Activated naive CD8-positive, alpha-beta T cell treated with anti-CD3 and anti-CD28 coated beads, Interleukin-2, amount 50 U/mL, for 24 hours (primary cell): ENCODE measurements at places on chromosomes 11 and 22.

- H3K36me3 ChIP-seq: peaks cover 1% of the 10 kb centered on the region
- no peak within 1 kb of the TSS for H3K27ac ChIP-seq
- DNase-seq: peak; percentile 95
- peaks cover 12% of the 10 kb centered on the region for H3K27me3 ChIP-seq
- H3K4me3 ChIP-seq: no peak within 1 kb of the TSS
- H3K4me1 ChIP-seq: peaks cover 6% of the 10 kb centered on the region
These were observed at the start of gene USP47 for GRCh38 chr11:11841723-11842420. Gene USP47 (plus strand): TSS chr11:11841972. CDS start chr11:11842186, 214 bp downstream.

DNA sequence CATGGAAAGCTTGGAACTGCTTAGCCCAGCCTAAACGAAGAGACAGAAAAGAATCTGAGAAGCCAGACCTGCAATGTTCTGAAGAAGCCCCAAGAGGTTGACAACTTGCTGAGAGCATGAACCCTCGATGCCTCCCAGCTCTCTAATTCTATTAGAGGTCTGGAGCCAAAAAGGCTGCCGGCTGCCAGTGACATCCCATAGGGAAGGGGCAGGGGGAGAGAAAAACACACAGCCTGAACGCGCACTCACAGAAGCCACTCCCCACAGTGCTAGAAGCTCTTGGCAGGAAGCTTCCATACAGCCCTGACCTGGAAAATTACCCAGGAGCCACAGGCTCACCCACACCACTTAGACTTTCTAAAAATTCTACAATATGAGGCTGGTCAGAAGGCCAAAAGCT lies 18.3 kb downstream of the POLDIP3 start:
- no peak for DNase-seq
- no peak overlapping the region for H3K4me3 ChIP-seq
- H3K27ac ChIP-seq: no peak overlapping the region
- no peaks in the 10 kb centered on the region for H3K4me1 ChIP-seq

DNA sequence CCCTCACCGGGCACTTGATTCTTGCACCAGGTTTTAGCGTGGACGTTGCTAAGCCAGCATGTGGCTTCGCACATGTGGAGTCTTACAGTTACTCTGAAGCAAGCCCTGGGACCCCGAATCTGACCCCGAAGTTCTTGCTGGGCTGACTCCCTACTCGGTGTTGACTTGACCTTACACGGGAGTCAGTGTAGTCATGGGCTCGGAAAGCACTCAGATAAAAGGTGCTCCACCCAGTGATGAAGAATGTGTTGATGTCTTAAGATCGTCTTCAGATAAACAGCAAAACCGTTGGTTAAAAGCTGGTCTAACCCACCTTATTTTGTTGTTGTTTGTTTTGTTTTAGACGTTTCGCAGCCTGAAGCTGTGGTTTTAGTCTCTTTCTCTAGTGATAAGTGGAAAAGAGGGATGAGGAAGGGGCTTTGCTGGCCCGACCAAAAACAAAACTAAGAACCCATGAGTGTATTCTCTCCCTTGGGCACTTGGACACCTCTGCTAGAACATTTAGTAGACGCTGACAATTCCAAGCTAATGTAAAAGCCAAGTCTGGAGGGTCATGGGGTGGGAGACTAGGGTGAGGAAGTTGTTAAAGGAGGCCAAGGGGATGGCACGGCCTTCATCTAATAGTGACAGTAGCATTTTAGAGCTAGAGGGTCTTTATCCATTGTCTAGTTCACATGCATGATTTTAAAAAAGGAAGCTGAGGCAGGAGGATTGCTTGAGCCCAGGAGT lies 69.9 kb downstream of the BCR start:
- peaks cover 68% of the 10 kb centered on the region for H3K4me1 ChIP-seq
- no peaks in the 10 kb centered on the region for H3K27me3 ChIP-seq
- DNase-seq: no peak
- H3K4me3 ChIP-seq: no peak overlapping the region
- H3K36me3 ChIP-seq: peaks cover 5% of the 10 kb centered on the region

- H3K27ac ChIP-seq: no peak overlapping the region
- no peak for DNase-seq
- peaks cover 7% of the 10 kb centered on the region for H3K27me3 ChIP-seq
- H3K4me1 ChIP-seq: no peaks in the 10 kb centered on the region
- no peak overlapping the region for H3K4me3 ChIP-seq
- no peaks in the 10 kb centered on the region for H3K36me3 ChIP-seq
These were observed 37.9 kb downstream of the IZUMO1R start for GRCh38 chr11:94342250-94342649.

DNA sequence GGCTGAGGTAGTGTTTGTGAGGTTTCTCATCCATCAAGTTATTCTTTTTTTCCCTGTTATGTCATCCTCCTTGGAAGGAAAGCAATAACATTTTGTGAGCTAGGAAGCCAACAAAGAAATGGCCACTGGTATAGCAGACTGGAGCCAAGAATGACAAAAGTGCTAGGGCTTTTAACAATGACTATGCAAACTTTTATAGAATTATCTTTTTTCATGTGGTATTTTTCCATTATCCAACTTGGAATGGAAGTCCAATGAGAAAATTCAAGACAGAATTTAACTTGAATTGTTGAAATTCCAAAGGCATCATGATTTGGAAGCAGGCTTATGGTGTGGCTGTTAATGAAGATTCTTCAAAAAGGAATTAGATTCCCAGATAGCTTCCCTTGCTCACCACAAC lies 216.4 kb upstream of the PDGFD start:
- H3K4me1 ChIP-seq: no peaks in the 10 kb centered on the region
- DNase-seq: no peak
- H3K27ac ChIP-seq: no peak overlapping the region
- no peak overlapping the region for H3K4me3 ChIP-seq
- H3K27me3 ChIP-seq: no peaks in the 10 kb centered on the region

- H3K36me3 ChIP-seq: peaks cover 6% of the 10 kb centered on the region
- H3K4me1 ChIP-seq: peaks cover 22% of the 10 kb centered on the region
- no peak overlapping the region for H3K27ac ChIP-seq
These were observed 26.6 kb downstream of the BCR start for GRCh38 chr22:23206915-23207314.

DNA sequence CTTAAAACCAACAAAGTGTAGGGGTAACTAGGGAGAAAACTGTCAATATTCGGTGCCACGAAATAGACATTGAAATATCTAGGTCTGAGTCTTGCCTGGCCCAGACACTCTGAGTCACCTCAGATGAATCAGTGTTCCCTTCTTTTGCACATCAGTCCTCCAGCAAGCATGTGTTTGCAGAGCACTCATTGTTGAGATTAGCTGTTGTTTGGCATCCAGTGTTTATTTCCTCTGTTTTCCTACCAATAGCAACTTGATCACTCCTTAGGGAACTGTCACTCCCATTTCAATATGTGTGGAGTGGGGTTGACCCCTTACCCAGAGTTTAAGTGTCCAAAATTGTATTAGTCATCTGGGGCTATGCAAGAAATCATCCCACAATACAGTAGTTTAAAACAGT lies 4.7 kb upstream of the ASCC2 start:
- no peak overlapping the region for H3K27ac ChIP-seq
- no peaks in the 10 kb centered on the region for H3K36me3 ChIP-seq
- no peaks in the 10 kb centered on the region for H3K27me3 ChIP-seq
- H3K4me3 ChIP-seq: no peak overlapping the region

DNA sequence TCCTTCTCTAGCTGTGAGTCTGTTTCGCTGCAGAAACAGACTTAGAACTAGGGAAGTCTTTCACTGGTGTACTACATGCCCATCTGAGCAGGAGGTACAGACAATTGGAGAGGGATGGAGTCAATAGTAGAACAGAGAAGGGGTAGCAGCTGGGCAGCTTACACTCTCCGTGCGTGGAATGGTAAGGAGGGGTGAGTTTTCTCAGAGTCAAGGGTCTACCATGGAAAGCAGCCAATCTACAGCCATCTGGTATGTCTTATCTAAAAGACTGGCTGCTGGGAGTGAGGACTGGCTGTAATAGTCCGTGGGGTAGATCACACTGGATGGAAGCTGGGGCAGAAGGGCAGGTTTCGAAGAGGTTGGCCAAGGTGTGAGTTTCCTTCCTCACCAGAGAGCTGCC lies 137.3 kb upstream of the TENM4 start:
- no peak overlapping the region for H3K27ac ChIP-seq
- no peaks in the 10 kb centered on the region for H3K27me3 ChIP-seq
- H3K4me3 ChIP-seq: no peak overlapping the region
- H3K36me3 ChIP-seq: no peaks in the 10 kb centered on the region
- DNase-seq: no peak

DNA sequence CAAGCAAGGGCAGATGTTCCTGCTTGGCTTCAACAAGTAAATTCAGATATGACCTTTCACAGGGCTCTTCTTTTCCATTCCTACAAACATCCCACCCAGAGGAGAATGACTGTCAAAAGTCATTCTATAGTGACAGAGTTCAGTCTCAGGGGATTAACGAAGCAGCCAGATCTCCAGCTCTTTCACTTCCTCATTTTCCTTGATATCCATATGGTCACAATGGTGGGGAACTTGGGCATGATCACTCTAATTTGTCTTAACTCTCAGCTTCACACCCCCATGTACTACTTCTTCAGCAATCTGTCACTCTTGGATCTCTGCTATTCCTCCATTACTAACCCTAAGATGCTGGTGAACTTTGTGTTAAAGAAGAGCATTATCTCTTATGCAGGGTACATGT lies 15.0 kb upstream of the OR8B8 start:
- no peak overlapping the region for H3K4me3 ChIP-seq
- H3K36me3 ChIP-seq: no peaks in the 10 kb centered on the region
- H3K4me1 ChIP-seq: no peaks in the 10 kb centered on the region
- peaks cover 3% of the 10 kb centered on the region for H3K27me3 ChIP-seq
- H3K27ac ChIP-seq: no peak overlapping the region
- DNase-seq: no peak

DNA sequence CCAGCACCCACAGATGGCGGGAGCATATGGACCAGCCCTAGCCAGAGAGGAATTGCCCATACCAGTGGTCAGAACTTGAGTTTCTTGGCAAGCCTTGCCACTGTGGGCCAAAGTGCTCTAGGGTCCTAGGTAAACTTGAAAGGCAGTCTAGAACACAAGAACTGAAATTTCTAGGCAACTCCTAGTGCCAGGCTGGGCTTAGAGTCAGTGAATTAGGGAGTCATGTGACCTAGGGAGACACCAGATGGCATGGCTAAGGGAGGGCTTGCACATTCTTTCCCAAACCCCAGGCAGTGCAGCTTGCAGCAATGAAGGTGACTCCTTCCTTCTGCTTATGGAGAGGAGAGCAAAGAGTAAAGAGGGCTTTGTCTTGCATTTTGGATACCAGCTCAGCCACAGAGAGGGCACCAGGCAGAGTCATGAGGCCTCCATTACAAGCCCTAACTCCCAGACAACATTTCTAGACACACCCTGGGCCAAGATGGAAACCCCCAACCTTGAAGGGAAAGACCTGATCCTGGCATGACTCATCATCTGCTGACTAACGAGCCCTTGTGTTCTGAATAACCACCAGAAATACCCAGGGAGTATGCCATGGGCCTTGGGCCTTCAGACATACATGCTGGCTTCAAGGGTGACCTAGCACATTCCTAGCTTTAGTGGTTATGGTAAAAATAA lies 19.2 kb upstream of the OR56A3 start:
- no peak overlapping the region for H3K4me3 ChIP-seq
- H3K4me1 ChIP-seq: no peaks in the 10 kb centered on the region
- H3K27ac ChIP-seq: no peak overlapping the region
- peak; percentile 12 for DNase-seq
- H3K27me3 ChIP-seq: no peaks in the 10 kb centered on the region

GRCh38 chr11:119378851-119379465 lies 2.5 kb downstream of the USP2 start:
- no peak for DNase-seq
- no peak overlapping the region for H3K27ac ChIP-seq
- peaks cover 1% of the 10 kb centered on the region for H3K4me1 ChIP-seq
- peaks cover 3% of the 10 kb centered on the region for H3K27me3 ChIP-seq
- H3K4me3 ChIP-seq: no peak overlapping the region

DNA sequence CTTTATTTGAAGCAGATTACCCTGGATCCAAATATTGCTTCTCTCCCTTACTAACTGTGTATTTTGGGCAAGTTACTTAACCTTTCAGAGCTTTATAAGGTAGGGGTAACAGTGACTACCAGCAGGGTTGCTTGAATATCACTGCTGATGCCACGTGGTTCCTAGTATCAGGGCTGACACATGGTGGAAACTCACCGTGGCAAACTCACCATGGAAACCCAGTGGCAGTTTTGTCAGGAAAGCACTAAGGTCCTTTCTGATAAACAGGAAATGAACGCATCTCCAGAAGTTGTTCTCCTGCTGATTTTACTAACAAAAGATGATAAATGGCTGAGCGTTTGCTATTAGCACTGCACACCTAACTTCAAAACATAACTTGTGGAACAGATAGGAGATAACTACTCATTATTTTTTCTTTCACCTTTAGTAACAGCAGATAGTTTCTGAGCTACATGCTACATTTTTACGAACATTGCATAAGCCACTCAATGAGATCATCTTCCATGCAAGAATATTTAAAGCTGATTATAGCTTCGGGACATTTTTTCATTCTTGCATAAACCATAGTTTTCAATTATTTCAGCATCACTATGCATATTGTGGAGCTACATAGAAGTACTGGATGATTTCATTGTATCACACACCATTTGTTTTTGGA lies 59.7 kb upstream of the RAG2 start:
- H3K4me1 ChIP-seq: no peaks in the 10 kb centered on the region
- no peak overlapping the region for H3K27ac ChIP-seq
- H3K27me3 ChIP-seq: peaks cover 2% of the 10 kb centered on the region
- H3K4me3 ChIP-seq: no peak overlapping the region

- DNase-seq: no peak
- H3K27me3 ChIP-seq: no peaks in the 10 kb centered on the region
- H3K4me3 ChIP-seq: no peak overlapping the region
- H3K4me1 ChIP-seq: no peaks in the 10 kb centered on the region
- no peak overlapping the region for H3K27ac ChIP-seq
These were observed 27.7 kb downstream of the RSPH14 start for GRCh38 chr22:23113847-23114720.

GRCh38 chr22:38051900-38052862 lies 5.0 kb upstream of the PICK1 start:
- no peak overlapping the region for H3K4me3 ChIP-seq
- DNase-seq: peak; percentile 82
- H3K27ac ChIP-seq: no peak overlapping the region
- H3K27me3 ChIP-seq: no peaks in the 10 kb centered on the region
